Activated CD4-positive, alpha-beta T cell treated with anti-CD3 and anti-CD28 coated beads for 24 hours (primary cell): ENCODE measurements at places on chromosomes 12 and 14.

GRCh38 chr12:125091401-125091800 lies 26.2 kb downstream of the AACS start:
- DNase-seq: no peak

DNA sequence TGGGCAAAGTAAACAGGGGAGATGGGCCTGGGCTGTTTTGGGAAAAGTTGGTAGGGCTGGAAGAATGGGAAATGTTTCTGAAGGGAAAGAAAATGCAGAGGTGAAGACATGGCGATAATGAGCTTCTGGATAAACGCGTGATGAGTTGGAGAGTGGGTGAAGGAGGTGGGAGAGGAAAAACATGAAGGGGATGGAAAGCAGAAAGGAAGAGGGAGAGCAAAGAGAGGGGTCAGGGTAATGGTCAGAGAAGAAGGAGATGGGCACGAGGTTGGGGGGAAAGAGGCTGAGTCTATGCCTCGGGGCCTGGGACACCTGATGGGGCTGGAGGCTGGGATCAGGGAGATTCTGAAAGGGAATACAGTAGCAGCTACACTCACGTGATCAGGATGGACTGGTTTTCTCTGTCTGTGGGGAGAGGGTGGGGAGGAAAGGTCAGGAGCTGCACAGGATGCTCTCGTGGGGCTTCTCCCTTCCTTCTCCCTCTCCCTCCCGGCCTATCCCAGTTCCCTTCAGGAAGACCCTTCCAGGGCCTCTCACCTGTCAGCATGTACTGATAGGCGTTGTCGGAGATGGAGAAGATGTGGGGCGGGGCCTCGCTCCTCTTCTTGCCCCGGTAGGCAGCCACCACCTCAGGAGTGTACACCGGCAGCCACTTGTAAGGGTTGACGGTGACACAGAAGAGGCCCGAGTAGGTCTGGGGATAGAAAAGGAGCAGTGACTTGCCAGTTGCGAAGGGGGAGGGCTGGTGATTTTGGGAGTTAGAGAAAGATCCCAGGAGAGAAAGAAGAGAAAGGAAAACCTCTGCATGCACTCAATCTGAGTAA lies 3.1 kb downstream of the MYH7 start:
- no peak for DNase-seq

DNA sequence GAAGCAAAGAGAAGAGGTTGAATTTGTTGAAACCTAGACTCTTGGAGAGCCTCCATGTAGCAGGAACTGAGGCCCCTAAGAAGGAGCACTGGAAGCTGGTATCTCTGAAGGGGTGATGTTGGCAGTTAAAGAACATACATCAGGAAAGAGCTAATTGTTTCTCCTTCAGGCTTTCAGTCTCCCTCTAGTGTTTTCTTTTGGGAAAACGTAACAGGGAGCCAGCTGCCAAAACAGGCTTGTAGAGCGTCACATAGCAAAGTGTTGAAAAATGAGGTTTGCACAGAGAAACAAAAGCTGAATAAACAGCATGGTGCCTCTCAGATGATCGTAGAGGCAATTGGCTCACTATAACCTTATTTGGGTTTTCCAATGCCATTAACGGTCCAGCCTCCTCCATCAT lies 46.9 kb upstream of the CAND1 start:
- no peak for DNase-seq

- no peak for DNase-seq
These were observed 351.2 kb downstream of the KCNH5 start for GRCh38 chr14:62694075-62694474.

DNA sequence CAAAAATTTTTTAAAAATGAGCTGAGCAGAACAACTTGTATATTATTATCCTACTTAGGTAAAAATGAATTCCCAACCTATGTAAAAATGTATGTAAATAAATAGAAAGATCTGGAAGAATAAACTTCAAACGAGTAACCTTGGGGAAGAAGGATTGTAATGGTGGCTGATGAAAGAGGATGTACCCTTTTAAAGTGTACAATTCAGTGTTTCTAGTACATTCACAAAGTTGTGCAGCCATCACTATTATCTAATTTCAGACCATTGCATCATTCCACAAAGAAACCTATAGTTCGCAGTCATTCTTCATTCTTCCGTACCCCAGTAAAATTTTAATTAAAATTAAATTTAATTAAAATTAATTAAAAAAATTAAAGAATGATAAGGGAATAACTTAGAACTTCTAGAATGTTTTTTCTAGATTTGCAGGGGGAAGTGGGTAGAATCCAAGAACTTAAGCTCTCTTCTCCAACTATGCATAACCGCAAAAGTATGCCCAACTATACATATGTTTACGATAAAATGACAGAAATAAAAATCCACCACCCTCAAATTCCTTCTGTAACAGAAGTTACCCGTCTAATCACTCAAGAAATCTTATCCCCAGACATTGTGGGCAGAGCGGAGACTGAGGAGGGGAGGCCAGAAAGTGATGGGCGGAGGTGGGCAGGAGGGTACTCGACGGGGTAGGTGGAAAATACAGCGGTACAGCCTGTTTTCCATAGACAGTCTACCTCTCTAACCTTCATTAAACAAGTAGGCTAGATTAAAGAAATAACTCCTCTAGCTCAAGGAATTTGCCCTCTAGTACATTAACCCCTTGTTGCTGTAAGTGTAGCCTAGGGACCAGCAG lies 921 bp downstream of the DEPDC4 start:
- no peak for DNase-seq

- DNase-seq: no peak
These were observed 207.8 kb downstream of the NAV3 start for GRCh38 chr12:78038541-78038940.

GRCh38 chr14:58667900-58668299 lies 30.1 kb downstream of the DACT1 start:
- DNase-seq: no peak

DNA sequence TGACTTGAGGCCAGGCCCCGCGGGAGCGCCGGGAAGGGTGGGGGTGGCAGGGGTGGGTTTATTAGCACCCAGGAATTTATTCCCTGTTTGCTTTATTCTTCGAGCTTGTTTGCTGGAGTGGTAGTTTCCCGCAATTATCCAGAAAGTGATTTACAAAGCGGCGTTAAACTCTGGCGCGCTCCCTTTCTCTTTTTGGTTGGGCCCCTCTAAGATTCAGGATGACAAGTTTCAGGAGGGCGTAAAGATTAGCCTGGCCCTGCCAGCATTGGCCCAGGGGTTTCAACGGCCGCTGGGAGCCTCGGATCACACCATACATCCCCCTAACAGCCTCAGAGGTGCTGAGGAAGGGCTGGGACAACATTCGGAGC lies 444 bp upstream of the NKX2-8 start:
- no peak for DNase-seq

DNA sequence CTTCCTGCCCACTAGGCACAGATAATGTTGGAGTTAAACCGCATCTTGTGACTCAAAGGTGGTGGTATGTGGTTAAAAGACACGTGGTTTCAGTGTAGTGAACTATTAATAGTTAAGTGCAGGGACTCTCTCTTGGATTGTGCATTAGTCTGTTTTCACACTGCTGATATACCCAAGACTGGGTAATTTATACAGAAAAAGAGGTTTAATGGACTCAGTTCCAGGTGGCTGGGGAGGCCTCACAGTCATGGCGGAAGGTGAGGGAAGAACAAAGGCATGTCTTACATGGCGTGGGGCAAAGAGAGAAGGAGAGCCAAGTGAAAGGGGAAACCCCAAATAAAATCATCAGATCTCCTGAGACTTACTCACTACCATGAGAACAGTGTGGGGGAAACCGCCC lies 362.3 kb downstream of the GLT1D1 start:
- DNase-seq: no peak

DNA sequence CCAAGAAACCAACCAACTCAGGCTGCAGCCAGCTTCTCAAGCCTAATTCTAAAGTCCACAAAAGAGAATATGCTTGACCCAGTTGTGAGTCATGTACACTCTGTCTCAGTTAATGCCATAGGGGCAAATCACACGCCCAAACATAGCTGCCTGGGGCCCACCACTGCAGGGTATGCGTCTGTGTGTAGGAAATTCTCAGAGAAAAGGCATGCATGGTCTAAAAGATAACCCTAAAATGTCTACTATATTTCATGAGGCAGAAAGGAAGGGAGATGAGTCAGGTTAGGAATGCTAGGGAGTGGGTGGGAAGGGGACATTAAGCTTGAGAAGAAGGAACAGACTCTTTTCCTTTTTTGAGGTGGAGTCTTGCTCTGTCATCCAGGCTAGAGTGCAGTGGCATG lies 22.3 kb upstream of the SPTLC2 start:
- no peak for DNase-seq

- DNase-seq: no peak
These were observed 202.2 kb downstream of the TMEM132D start for GRCh38 chr12:129701631-129702101.

- no peak for DNase-seq
These were observed 31.1 kb downstream of the SYNE3 start for GRCh38 chr14:95485222-95485819.

DNA sequence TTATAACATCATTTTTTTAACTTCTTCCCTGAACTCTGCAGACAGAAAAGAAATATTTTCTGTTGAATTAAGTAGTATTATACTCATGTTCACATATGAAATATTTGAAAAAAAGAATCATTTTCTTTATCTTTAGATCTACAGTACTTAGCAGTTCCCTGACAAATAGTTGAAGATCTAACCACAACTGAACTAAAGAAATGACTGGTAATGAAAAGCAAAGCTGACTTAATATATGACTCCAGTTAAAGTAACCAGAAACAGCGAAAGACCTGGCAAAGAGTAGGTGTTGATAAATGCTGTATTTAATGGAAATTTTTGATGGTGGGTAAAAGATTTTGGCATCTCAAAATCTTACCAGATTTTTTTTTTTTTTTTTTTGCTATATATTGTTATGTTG lies 207.1 kb upstream of the SLC16A7 start:
- no peak for DNase-seq

DNA sequence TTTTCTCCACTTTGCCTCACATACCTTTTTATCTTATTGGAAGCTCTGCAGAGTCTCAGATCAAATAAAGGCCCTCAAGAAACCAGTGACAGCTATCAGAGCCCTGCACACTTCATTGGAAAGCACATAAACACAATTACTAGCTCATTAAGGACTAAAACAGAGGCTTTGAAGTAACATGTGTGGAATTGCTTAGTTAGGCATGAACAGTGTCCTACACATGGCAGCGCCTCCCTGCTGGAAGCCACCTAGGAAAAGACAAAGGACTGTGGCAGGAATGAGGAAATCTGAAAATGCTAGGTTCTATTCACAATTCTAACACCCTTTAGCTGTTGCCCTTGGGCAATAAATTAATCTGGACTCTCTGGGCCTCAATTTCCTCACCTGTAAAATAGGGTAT lies 89.4 kb downstream of the SUDS3 start:
- no peak for DNase-seq

DNA sequence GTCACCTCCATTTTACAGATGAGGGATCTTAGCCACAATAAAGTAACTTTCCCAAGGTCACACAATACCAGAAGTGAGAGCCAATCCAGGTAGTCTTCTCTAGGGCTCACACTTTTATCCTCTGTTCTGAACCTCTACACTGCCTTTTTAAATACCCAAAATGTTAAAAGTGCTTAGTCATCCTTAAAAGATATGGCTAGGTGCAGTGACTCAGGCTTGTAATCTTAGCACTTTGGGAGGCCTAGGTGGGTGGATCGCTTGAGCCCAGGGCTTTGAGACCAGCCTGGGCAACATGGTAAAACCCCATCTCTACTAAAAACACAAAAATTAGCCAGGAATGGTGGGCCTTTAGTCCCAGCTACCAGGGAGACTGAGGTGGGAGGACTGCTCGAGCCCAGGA lies 104.1 kb upstream of the PPP4R3A start:
- DNase-seq: no peak

DNA sequence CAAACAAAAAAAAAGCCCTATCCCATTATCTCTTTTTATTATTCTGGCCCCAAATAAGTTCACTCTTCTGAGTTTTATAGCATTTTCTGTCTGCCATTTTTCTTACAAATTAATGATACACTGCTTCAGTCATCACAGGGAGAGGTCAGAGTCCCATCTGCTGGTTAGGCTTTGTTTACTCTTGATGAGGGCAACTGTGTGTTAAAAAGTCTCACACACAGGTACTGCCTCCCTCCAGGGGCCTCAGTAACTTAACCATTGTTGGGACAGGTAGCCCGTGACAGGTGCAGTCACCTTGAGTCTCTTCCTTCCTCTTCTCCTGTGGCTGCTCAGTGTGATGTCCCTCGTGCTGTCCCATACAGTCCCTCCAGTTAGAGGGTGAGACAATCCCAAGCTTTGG lies 45.5 kb upstream of the SEL1L start:
- no peak for DNase-seq

GRCh38 chr12:48818831-48819590 lies 715 bp downstream of the CACNB3 start:
- DNase-seq: no peak

GRCh38 chr12:34598352-34598827 lies 576.1 kb downstream of the ALG10 start:
- no peak for DNase-seq

DNA sequence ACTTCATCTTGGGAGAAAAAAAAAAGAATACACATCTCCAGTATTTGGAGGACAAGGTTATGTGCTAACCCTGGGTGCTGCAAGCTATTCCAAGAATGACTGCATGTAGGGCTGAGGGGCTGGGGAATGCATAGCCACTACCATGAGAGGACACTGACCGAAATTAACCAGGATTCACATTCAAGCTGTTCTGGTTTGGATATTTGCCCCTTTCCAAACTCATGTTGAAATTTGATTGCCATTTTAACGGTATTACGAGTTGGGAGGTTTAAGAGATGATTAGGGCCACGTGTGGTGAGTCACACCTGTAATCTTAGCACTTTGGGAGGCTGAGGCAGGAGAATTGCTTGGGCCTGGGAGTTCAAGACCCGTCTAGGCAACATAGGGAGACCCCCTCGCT lies 18.5 kb upstream of the MARK3 start:
- no peak for DNase-seq

GRCh38 chr12:88237954-88238353 lies 95.8 kb downstream of the TMTC3 start:
- DNase-seq: no peak

DNA sequence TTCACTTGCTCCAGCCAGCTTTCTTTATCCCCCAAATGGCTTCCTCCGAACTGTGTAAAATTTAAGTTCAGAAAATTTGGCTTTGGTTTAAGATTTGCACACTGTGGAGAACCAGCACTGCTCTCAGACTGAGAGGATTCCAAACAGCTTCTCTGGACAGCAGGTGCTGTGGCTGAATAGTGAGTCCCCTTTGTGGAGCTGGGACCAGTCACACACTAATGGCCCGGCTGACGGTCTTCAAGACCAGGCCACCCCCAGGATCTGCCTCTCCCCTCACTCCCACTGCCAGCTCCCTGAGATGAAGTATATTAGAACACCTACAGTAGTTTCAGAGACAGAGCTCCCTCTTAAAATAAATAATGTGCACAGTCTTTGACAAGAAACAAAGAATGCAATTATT lies 267.3 kb downstream of the BCAT1 start:
- DNase-seq: no peak

- DNase-seq: no peak
These were observed 4.6 kb downstream of the SALL2 start for GRCh38 chr14:21521501-21521900.

GRCh38 chr14:90513161-90514014 lies 116.6 kb downstream of the CALM1 start:
- no peak for DNase-seq
